A673 (cell line): ENCODE measurements at places on chromosomes 1 and 21.

DNA sequence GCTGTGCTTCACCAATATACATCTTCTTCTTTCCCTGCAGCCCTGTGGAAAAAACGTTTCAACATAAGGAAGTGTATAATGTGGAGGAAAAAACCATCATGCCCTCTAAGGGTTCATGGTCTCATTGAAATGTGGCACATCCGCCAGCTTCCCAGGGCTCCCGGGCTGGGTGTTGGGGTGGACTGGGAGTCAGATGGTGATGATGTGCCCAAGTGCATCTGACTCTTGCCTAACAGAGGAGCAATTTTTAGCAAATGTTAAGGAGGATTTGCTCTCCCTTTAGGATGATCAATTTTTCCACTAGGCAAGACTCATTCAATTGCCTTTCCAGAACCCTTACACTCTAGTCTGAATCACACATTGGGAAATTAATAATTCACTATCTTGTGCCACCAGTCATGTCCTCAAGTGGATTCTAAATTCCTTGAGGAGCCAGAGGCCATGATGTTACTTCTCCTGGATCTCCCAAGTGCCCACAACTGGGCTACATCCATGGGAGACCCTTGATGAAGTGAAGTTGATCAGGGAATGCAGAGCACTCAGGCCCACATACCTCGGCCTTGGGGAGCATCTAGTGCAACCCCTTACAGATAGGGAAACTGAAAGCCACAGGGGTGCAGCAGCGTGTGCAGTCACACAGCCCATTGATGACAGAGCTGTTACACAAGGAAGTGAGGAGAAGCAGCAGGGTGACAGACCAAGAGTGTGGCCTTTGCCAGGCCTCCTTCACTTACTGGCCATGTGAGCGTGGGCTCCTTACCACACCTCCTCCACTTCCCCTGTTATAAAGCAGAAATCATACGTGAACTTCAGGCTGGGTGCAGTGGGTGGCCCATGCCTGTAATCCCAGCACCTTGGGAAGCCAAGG is 100.0 kb upstream of the SLC44A3 start:
- no peak for DNase-seq

DNA sequence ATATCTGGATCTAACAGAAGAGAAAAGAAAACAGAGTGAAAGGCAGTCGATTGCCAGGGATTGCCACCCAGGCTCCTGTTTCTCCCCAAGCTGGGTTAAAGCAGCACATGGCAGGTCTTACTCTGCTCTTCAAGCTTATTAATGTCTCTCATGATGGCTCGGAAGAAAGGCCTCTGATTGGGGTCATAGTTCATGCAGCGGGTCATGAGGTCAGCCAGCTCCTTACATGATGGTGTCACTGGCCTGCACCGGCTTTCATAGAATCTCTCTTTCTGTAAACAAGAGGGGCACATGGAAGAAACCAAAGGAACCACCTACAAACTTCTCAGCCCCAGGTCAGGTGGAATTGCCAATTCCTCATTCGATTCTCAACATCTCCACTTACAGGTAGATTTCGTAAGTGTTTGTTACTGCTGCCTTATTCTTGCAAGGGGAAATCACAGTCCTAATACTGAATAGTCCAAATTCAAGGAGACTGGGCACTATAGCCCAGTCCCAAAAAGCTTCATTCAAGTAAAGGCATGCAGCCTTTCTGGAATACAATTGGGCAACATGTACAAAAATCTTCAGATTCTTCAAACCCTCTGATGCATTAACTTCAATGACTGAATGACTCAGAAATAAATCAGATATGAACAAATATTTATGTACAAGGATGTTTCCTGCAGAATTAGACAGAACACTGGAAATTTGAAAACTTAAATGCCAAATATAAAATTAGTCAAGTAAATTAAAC is 96.6 kb downstream of the RAVER2 start:
- DNase-seq = no peak

- peak; percentile 40 for DNase-seq
Observed at GRCh38 chr1:116465845-116466685, 93.0 kb downstream of the ATP1A1 start.

DNA sequence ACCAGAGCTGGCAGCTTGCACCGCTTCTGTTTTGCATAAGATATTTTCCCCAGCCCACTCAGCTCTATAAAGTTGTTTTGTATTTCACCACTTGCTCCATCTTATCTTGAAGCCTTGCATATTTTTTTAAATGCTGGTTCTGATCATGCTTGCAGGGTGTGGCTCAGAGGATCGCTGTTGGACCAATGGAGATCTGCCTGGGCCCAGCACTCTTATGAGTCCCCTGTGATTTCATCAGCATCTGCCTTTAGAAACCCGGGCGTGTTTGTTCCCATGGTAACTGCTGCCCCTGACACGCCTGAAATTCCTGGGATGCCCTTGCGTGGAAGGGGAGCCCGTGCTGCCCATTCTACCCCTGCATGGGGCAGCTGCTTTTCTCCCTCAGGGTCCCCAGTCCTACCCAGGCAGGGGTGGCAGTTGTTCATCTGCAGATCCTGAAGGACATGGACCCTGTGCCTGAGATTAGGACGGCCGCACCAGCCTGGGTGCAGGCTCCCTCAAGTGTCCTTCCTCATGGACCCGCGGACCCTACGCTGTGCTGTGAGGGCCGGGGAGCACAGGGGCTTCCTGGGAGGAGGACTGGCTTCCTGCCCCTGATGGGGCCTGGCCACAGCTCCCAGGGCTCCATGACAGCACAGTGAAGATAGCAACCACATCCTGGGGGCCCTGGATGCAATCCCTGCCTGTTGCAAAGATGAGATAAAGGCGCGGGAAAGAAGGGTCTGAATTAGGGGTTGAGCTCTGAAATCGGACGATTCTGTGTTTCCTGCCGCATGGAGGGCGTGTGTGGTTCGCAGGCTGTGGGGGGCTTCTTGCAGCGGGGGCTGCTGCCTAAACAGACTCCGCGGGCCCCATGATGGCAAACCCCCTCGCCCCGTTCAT is 226.5 kb downstream of the SDCCAG8 start:
- peak; percentile 21 for DNase-seq

DNA sequence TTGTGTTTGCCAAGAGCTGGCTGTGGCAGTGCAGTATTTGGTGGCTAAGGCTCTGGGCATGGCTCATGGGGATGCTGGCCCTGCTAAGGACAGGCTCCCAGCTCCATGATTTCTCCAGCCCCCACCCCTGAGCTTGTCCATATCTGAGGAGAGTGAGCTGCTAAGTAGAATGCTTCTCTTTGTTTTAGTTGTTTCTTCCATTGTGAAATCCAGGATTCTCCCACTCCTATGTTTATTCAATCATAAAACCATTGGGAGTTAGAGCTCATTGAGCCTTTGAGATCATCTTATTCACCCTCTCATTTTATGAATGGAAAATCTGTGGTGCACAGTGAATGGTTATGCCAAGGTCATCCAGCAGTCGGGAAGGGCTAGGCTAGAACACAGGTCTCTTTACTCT is 188.8 kb downstream of the TNR start:
- no peak for DNase-seq

DNA sequence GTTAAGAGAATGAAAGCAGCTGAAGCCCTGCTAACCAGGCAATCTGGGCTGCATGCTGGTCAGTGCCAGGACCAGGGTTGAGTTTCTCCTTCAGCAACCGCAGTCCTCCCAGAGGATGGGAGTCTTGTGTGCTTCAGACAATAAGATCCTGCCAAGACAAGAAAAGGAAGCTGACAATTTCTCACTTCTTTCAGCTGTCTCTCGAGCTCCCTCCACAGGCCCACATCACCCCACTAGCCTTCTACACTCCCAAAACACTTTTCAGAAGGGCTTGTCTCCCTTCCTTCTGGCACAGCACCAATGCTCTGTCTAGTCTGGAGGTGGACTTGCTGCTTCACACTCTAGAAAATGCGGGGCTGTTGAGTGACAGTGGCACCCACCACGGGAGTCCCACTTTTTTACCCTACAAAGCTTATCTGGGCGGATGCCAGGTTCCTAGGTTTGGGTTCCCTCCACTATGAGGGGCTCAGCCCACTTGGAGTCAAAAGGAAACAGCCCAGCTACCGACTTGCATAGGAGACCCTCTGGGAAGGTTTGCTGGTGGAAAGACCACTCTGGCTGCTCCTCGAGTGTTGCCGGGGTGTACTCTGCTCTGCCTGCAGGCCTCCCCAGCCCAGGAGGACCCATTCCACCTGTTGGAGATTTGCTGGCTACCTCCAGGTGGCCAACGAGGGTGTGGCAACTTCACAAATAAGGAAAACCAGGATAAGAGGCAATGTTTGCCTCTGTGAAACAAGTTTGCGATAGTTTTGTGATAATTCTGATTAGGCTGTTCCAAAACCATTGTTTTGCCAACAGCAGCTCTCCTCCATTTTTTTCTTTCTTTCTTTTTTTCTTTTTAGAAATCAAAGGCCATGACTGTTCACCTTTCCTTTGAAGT is 68.9 kb downstream of the TENT5C start:
- peak; percentile 38 for DNase-seq

- DNase-seq = peak; percentile 52
Observed at GRCh38 chr1:233025157-233025556, 74.7 kb downstream of the NTPCR start.

- DNase-seq = no peak
Observed at GRCh38 chr1:184903111-184903692, 71.1 kb downstream of the NIBAN1 start.

GRCh38 chr1:246934765-246935164 is 3.0 kb upstream of the AHCTF1 start:
- DNase-seq = no peak

DNA sequence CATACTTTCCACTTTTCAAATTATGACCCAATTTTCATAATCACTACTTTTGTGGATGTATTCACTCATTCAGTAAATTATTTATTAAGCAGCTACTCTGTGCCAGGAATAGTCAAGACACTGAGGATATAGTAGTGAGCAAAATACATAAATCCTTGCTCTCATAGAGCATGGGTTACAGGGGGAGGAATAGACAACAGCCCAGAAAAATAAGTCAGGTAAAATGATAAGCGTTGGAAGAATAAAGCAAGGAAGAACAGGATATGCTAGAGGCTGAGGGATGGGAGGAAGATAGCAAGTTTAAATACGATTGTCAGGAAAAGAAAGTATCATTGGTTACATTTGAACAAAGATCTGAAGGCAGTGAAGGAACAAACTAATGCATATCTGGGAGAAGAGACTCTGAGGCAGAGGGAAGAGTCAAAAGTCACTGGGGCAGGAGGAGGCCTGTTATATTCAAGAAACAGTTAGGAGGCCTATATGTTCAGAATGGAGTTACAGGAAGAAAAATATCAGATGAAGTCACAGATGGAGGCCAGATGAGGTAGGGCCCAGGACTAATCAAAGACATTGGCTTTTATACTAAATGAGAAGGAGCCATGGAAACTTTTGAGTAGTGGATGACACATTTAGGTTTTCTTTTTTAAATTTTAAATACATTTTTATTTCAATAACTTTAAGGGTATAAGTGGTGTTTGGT is 42.9 kb downstream of the SEC22B start:
- DNase-seq = no peak

DNA sequence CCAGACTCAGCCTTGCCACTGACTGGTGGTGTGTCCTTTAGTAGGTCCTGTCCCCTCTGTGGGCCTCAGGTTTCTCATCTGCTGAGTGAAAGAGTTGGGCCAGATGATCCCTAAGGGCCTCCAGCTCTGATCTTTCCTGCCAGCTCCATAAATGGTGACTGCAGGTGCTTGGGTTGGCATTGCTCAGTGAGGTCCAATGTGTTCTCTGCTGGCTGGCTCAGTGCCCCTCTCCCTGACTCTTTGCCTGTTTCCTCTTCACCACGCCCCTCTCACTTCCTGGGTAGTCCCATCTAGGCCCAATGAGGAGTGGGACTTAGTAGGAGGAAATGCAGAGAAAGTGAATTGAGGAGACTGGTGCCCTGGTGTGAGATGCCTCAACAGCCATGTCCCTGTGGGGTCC is 36.6 kb downstream of the UBE2T start:
- no peak for DNase-seq

- DNase-seq = peak; percentile 53
Observed at GRCh38 chr1:157099633-157100009, at the start of gene ETV3L. Gene ETV3L (minus strand): TSS chr1:157099808. CDS start chr1:157099523, 285 bp downstream.

GRCh38 chr1:197622371-197622770 is 152.9 kb downstream of the DENND1B start:
- no peak for DNase-seq

DNA sequence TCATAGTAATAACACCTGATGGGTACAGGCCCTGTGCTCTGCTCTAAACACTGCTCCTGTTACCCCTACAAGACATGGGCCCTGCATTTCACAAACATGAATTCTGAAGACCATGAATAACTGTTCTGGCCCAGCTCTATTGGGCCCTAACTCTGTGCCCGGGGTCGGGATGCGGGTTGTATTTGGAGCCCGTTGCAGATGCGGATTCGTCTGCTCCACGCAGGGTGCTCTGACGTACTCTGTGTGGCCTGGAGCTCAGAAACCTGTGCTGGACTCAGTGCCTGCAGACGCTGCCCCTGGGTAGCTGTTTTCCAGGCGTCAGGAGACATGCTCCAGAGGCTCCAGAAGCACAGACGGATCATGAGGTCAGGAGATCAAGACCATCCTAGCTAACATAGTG is 10.1 kb upstream of the TCP10L start:
- DNase-seq = no peak

DNA sequence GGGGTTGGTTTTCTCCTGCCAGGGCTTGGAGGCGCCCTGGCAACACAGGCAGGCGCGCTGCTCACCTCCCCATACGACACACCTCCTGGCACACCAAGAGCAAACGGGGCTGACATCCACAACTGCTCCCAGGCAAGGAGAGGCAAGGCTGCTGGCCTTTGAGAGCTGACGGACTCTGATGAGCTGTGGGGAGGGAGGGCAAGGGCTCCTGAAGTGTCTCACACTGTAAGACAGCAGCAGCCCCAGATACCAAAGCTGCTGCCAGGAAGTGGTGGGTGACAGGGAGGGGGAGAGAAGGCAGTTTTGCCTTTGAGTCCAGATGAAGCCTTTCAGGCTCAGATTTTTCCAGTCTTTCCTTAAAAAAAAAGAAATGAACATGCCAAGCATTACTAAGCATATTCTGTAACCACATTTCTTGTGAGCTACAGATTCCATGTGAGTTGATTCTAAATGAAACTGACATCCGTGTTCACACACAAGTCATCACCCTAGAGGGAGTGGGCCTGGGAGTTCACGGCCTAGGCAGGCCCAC is 24.3 kb downstream of the PGBD5 start:
- no peak for DNase-seq

GRCh38 chr1:150813028-150813707 is 5.1 kb upstream of the CTSK start:
- peak; percentile 54 for DNase-seq
